ENCODE measurements at places on chromosomes 1 and 21.

DNA sequence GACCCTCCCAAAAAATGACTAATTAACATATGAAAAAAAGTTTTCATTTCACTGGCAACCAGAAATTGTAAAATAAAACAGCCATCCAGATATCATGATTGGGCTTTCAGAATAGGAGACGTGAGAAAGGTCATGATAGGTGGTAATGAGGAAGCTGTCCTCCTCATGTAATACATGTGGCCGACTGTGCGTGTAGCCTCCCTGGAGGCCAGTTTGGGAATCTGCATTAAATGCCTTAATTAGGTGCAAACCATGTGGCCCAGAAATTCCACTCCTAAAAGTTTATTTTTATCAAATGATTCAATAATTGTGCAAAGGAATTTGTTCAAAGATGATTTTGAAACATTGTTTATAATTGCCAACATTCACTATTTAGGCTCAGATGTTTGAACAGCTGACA lies 127.6 kb upstream of the C1orf105 start:
- DNase-seq, result no peak

DNA sequence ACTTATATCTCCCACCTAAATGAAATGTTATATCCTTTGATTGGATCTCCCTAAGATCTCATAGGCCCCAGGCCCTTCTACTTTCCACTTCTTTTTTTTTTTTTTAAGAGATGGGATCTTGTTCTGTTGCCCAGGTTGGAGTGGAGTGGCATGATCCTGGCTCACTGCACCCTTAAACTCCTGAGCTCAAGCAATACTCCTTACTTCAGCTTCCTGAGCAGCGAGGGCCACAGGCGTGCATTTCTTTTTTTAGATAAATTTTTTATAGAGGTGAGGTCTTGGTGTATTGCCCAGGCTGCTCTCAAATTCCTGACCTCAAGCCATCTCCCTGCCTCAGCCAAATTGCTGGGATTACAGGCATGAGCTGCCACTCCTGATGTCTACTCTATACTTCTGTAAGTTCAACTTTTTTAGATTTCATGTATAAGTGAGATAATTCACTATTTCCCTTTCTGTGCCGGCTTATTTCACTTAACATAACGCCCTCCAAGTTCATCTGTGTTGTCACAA lies 987.5 kb upstream of the NCAM2 start:
- no peak for DNase-seq

- no peak for DNase-seq
Measured at GRCh38 chr21:15908187-15908586, 178.4 kb downstream of the USP25 start.

GRCh38 chr1:203754455-203754864 lies 10.5 kb upstream of the LAX1 start:
- DNase-seq, result no peak

DNA sequence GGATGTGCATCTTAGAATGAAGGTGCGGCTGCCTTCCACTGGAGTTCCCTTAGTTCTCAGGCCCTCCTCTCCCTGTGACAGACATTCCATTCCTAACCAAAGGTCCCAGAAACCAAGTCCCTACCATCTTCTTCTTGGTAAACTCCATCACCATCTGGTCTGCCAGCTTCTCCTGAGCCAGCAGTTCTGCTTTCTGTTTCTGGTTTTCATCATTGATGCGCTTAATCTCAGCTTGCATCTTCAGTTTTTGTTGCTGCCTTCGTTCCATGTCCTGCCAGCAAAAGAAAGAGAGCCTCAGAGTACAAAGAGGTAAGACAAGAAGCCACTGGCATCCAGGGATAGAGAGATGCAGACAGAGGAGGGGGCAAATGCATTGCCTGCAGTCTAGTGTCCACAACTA lies 18.0 kb upstream of the VSIG8 start:
- DNase-seq, result no peak

DNA sequence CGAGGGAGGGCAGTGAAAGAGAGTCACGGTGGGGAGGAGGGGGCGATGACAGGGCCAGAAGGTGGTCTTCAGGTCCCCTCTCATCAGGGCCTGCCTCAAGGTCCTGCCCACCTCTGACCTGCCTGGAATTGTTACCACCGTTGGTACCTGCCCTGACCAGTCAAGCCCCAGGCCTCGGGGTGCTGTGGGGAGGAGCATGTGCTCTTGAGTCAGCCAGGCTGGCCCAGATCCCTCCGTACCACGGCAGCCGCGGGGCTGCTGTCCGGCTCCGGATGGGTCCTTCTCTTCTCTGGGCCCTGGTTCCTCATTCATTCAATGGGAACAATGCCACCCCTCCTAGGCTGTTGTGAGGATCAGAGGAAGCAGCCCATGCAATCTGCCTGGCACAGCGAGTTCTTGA lies 22.0 kb downstream of the SERINC2 start:
- DNase-seq, result no peak

DNA sequence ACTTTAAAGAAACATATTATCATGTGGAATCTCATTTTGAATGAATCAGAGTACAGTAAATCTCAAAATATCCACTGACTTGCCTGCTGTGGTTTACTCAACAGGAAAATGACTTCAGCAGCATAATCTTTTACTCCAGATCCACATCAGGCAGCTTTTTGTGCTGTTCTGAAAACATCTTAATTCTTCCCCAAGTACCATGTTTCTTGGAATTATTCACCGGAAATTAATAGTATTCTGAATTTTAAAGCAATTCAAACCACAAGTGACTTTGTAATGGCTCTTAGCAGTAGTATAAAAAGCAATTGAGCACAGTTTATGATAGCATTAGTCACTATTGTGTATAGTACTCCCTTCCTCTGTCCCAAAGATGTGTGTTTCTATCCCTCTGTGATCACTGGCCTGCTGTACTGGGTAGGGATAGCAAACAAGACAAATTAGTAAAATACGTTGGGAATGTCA lies 64.2 kb upstream of the ERRFI1 start:
- no peak for DNase-seq

DNA sequence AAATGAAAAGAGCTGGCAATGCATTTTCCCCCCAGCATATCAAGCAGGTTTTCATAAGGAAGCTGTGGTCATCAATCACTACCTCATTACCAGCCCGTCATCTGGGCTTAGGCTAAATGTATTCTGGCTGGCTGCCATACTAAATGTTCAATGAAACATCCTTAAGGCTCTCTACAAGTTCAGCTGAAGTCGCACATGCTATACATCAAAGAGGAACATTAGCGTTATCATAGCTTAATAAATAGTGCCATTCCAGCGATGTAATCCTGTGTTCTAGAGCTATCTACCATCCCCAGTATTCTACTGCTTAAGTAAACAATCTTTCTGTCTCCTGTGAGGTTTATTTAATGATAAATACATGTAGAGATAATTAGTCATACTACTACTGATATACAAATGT lies 288.8 kb downstream of the DPYD start:
- no peak for DNase-seq

DNA sequence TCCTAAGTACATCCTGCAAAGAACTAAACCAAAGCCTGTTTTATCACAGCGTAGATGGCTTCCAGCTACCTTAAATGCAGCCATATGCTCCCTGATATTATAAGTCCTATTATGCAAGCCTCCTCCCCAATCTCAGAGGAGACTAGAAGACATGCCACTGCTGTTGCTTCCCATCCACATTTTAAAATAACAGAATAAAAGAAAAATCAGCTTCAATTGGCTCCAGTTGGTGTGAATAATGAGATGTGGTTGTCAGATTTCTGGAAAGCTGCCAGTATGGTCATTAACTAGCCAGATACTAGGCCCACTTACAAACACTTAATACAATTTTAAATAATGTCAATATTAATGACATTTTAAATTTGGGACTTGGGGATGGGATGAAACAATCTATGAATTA lies 25.7 kb downstream of the WARS2 start:
- no peak for DNase-seq

DNA sequence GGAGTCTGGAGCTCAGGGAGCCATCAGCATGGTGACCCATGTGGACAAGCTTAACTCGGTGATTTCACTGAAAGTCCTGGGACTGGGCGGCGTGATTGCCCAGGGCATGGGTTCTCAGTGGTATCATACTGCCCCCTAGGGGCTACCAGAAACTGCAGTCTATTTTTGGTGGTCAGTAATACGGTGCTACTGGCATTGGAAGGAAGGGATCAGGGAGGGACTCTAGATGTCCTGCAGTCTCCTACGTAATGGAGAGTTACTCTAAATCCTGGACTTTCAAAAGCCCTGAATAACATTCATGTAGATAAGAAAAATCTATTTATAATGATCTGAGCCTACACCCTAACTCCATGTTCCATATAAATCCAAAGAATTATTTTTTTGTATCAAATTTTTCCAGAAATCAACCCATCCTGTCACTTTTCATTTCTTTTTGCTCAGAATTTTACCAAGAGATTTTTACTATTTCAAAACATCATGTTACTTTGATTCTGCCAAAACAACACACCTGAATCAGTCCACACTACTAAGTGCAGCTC lies 37.3 kb downstream of the PABPC4 start:
- DNase-seq, result peak; percentile 37

DNA sequence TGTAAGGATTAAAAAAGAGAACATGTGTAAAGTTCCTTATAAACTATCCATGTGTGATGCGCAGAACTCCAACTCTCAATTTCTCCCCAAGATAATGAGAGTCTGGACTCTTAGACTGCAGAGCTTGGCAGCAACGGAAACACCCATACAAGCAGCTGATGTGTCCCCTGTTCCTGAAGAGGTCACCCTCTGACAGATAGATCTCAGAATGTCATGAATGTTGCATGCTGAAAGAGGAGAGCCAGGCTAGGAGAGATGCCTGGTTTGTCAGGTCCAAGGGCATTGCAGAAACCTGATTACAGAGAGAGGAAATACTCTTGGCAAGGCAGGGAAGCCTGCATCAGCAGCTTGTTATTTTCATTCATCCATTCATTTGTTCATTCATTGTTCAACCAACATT lies 24.2 kb downstream of the MTARC1 start:
- DNase-seq, result no peak

- DNase-seq, result no peak
Measured at GRCh38 chr1:219075121-219075879, 98.4 kb upstream of the LYPLAL1 start.

DNA sequence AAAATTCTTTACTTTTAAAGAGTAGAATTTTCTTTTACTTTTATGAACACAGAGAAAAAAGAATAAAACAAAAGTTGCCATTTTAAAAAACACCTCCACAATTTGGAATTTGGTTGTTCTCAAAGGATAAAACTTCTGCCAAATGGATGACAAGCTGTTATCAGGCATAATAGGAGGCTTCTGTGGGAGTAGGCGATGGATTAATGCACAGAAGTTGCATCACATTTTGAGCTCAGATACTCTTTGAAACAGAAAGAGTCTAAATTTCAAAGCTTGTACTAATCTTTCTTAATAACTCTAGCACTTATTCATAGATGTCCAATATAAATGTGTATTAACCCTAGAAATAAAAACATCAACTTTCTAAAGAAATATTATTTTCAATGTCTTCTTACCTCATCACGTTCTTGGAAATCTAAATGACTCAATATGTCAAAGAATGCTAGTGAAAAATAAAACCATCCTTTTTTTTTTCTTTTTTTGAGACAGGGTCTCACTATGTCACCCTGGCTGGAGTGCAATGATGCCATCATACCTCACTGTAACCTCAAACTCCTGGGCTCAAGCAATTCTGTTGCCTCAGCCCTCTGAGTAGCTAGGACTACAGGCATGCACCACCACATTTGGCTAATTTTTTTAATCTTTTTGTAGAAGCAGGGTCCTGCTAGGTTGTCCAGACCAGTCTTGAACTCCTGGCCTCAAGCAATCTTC lies 112.8 kb upstream of the USP25 start:
- DNase-seq, result no peak

DNA sequence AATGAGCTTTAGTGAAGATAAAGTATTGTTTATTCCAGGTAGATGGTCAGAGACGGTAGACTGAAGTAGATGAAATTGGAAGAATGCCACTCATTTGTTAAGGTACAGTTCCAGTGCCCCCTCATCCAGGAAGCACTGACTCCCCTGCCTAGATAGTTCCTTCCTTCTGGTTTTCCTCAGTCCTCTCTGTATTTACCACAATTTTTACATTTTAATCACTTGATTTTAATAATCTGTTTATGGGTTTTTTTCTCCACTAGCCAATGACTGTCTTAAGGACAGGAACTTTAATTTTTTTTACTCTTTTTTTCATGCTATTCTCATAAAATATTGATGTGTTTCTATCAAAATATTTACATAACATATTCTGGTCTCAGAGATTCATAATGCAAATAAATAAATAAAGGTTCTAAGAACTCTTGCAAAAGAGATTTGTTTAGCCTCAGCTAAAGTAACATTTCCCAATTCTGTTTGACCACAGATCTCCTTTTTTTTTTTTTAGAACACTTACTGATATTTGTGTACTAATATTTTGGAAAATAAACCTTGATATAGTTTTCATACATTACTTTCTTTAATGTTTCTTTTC lies 651.6 kb downstream of the PLPP3 start:
- no peak for DNase-seq

DNA sequence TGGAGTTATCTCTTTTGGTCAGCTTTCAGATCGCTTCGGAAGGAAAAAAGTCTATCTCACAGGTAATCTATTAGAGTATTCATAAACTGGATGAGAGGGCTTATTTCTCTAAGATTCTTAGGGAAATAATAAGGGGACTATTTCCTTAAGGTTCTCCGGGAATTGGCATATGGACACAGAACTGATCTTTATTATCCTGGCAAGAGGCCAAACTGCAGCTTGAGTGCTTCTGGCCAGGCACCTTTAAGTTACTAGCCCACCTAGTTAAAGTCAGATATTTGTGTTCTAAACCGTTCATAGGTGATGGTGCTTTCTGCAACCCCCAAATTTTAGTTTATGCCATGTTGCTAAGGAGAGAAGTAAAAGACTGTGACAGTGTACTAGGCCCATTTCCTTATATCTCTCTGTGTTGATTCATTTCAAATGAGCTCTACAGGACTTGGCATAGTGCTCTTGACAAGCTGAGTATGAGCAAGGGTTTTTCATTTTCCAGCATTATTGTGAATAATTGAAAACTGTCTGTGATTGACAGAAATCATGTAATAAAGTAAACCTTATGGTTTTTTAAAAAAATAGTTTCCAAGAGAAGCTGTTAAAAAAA lies 43.4 kb downstream of the SLC22A15 start:
- no peak for DNase-seq

DNA sequence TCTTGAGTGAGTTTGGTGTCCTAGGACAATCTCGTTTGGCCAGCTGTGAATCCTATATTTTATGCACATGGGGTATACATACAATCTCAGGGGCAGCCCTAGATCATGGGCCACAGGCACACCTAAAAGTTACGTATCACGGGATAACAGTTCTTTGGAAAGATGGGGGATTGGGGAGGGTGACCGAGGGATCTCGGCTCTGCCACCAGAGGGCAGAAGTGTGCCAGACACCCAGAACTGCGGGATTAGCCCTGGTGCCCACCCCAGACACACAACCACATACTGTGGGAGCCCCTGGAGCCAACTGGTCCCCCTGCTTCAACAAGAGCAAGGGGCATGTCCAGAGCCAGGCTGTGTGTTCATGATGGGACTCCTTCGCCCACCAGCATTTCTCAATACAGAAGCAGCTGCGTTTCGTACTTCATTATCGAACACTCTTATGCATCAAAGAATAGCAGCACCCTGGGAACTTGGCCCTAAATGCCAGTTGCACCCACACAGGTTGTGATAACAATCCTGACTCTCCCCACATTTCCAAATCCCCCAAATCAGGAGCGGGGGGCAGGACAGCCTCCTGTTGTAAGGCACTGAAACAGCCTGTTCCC lies 37.4 kb downstream of the TMCO4 start:
- peak; percentile 19 for DNase-seq
